MCF 10A (cell line): ENCODE measurements at places on chromosomes 11 and 22. TPM values are rescaled to one million over a fixed set of nuclear protein-coding genes. Genes with fewer than 3 reads are reported as not detected.

DNA sequence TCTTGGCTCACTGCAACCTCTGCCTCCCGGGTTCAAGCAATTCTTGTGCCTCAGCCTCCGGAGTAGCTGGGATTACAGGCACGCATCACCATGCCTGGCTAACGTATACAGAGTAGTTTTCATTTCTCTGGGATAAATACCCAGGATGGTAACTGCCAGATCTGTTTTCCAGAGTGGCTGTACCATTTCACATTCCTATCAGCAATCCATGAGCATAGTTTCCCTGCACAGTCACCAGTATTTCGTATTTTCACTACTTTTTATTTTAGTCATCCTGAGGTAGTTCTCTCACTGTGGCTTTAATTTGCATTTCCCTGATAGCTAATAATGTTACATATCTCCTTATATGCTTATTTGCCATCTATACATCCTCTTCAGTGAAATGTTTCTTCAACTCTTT, 11.0 kb upstream of the SCARF2 start:
- peaks cover 39% of the 10 kb centered on the region for H3K36me3 ChIP-seq
- DNase-seq: no peak
- H3K4me3 ChIP-seq: no peak overlapping the region
- no peaks in the 10 kb centered on the region for H3K4me1 ChIP-seq
- no peak overlapping the region for H3K27ac ChIP-seq

- H3K27me3 ChIP-seq: no peaks in the 10 kb centered on the region
- H3K36me3 ChIP-seq: peaks cover 47% of the 10 kb centered on the region
- H3K4me3 ChIP-seq: no peak overlapping the region
- peaks cover 14% of the 10 kb centered on the region for H3K4me1 ChIP-seq
- no peak overlapping the region for H3K27ac ChIP-seq
Measured at GRCh38 chr11:130118165-130118564, 41.4 kb upstream of the ST14 start.

GRCh38 chr11:109894242-109894641, 198.9 kb upstream of the ZC3H12C start:
- H3K27ac ChIP-seq: no peak overlapping the region
- H3K4me1 ChIP-seq: peaks cover 9% of the 10 kb centered on the region
- H3K36me3 ChIP-seq: no peaks in the 10 kb centered on the region
- no peak overlapping the region for H3K4me3 ChIP-seq
- DNase-seq: no peak

- H3K27ac ChIP-seq: no peak overlapping the region
- peaks cover 3% of the 10 kb centered on the region for H3K4me1 ChIP-seq
- DNase-seq: no peak
- peaks cover 17% of the 10 kb centered on the region for H3K36me3 ChIP-seq
Measured at GRCh38 chr22:42273855-42274451, 3.5 kb upstream of the TCF20 start.

- no peak overlapping the region for H3K27ac ChIP-seq
- no peak overlapping the region for H3K4me3 ChIP-seq
Measured at GRCh38 chr11:16178273-16178672, 178.1 kb downstream of the SOX6 start.

MYBPC3 gene
- total RNA-seq: not detected in 2 replicates

DNA sequence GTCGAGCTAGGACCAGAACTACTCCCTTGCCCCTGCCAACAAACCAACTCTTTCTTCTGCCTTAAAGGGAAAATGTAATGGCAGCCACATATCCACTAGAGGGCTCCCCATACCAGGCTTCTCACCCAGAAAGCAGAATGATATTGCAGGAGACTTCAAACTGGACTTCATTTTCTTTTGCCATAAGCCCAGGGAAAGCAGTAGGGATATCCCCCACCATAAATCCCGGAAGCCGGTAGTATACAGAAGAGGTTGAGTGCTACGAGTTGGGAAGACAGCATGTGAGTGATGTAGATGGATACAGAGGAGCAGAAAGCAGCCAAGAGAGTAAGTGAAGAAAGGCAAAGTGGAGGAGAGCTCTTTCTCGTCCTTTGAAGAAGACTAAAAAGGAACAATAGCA, 12.1 kb downstream of the PLAAT5 start:
- DNase-seq: peak; percentile 72
- H3K27ac ChIP-seq: no peak overlapping the region
- H3K36me3 ChIP-seq: peaks cover 6% of the 10 kb centered on the region
- no peaks in the 10 kb centered on the region for H3K4me1 ChIP-seq

TRIM49B gene
- not detected in 2 replicates for total RNA-seq

- no peak overlapping the region for H3K27ac ChIP-seq
- H3K4me3 ChIP-seq: no peak overlapping the region
- H3K4me1 ChIP-seq: no peaks in the 10 kb centered on the region
Measured at GRCh38 chr11:134349109-134349801, 17.5 kb downstream of the GLB1L2 start.

GRCh38 chr11:97361812-97362378, 972.1 kb downstream of the JRKL start:
- H3K4me1 ChIP-seq: peaks cover 20% of the 10 kb centered on the region
- DNase-seq: peak; percentile 74
- peaks cover 21% of the 10 kb centered on the region for H3K27me3 ChIP-seq
- no peaks in the 10 kb centered on the region for H3K36me3 ChIP-seq

DNA sequence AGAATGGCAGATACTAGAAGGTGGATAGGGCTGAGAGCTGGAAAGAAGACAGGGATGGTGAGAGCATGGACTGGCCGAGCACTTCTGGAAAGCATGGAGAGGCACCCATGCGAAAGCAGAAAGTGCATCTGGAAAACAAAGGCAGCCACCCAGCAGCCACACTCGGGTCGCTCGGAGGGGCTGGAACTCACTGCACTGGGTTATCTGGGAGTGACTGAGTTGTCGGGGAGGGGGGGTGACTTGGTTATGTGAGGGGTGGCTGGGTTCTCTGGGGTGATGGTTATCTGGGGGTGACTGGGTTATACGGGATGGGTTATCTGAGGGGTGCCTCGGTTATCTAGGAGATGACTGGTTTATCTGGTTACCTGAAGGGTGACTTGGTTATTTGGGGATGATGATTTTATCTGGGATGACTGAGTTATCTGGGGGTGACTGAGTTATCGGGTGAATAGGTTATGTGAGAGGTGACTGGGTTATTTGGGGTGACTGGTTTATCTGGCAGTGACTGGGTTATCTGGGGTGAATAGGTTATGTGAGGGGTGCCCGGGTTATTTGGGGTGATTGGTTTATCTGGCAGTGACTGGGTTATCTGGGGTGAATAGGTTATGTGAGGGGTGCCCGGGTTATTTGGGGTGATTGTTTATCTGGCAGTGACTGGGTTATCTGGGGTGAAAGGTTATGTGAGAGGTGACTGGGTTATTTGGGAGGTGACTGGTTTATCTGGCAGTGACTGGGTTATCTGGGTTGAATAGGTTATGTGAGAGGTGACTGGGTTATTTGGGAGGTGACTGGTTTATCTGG, 2.6 kb upstream of the PANX2 start:
- no peak overlapping the region for H3K27ac ChIP-seq
- H3K27me3 ChIP-seq: peaks cover 18% of the 10 kb centered on the region
- no peaks in the 10 kb centered on the region for H3K4me1 ChIP-seq
- H3K4me3 ChIP-seq: peak overlapping the region; percentile 11
- H3K36me3 ChIP-seq: peaks cover 6% of the 10 kb centered on the region

CDHR5 gene
- not detected in 2 replicates for total RNA-seq

- DNase-seq: no peak
- no peak overlapping the region for H3K27ac ChIP-seq
- no peaks in the 10 kb centered on the region for H3K27me3 ChIP-seq
- no peak overlapping the region for H3K4me3 ChIP-seq
Measured at GRCh38 chr22:25542191-25542590, 22.3 kb upstream of the GRK3 start.
